ENCODE measurements at places on chromosomes 6 and 20. TPM values are rescaled to one million over a fixed set of nuclear protein-coding genes. Genes with fewer than 3 reads are reported as not detected.

The KHDC3L gene
- not detected for polyA plus RNA-seq

The IL20RA gene
- not detected for polyA plus RNA-seq

The MUCL3 gene
- polyA plus RNA-seq, result not detected

The ZNF334 gene
- polyA plus RNA-seq, result not detected

The RAB5IF gene
- polyA plus RNA-seq, result 104 TPM

The CTAGE9 gene
- polyA plus RNA-seq, result not detected
